ENCODE measurements at places on chromosomes 4 and X.

- DNase-seq = no peak
These were observed 65.7 kb upstream of the ARHGAP24 start for GRCh38 chr4:85409251-85409650.

DNA sequence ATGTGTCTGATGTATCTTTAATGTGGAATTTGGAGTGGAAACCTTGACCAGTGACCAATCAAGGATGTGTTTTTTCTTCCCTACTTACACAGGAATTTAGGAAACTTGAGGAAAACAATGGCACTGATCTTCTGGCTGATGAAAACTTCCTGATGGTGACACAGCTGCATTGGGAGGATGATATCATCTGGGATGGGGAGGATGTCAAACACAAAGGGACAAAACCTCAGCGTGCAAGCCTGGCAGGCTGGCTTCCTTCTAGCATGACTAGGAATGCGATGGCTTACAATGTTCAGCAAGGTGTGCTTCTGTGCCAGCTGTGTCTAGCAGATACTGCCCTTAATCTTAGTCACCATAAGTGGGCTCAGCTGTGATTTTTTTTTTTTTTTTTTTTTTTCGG, 12.6 kb downstream of the TAF1 start:
- DNase-seq = no peak

DNA sequence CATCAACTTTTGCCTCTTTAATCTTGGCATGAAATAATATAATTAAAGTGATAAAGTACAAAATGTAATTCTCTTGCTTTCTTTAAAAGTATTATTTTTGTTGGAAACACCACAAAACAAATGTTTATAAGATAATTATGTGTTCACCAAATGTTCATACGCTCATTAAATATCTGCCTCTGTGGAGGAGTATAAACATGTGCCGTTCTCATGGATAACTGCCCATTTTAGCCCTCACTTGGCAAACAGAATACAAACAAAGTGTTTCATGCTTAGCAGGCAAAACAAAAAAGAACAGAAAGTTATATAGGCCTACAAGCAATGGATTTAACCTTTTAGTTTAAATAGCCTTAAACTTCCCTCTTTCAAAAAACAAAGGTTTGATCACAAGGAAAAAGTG, 800.5 kb upstream of the DIAPH2 start:
- DNase-seq = no peak

DNA sequence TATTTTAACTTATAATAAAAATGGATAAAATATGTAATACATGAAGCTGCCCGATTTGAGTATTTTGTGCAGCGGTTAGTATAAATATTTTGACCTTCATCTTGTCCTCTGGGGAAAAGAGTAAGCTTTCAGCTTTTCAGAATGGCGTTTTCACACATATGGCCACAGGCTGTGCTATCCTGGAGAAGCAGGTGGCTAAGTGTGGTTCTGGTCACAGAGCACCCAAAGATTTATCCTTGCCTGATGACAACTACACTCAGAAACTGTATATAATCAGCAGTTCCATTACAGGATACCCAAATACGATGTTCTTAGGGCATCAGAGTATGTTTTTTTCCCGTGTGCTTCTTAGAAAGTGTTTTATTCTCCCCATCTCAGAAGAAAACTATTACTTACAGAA, 42.3 kb upstream of the ANK2 start:
- no peak for DNase-seq

DNA sequence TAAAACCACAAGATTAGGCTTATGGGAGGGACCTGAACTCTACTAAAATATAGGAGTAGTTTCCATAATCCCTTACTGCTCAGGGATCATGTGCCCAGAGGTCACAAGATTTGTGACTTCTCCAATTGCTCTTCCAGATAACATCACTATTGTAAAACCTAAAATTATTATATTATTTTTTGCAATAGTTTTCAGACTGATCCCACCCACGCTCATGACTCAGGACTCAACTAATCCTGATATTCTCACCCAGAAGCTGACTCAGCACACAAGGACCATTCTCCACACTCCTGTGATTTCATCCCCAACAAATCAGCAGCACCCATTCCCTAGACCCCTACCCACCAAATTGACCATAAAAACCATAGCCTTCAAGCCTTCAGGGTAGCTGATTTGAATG, 24.0 kb upstream of the RPL34 start:
- DNase-seq = no peak

DNA sequence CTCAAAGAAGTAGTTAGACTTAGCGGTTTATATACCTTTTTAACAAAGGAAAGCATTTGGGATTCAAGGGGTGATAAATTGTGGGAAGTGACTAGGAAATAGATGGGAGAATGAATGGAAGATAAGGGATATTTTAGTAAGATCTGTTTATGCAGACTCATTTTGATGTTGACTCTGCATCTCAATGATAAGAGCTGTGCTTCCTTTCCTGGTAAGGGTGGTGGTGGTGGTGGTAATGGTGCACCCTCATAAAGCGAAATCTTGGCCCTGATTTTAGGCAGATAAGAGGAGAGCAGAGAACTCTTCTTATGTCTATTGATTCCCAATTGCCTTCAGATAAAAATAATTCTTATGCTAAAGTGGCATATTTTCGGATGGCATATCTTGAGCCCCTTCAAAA, 197.1 kb downstream of the SPRY1 start:
- no peak for DNase-seq

GRCh38 chr4:189060104-189060503, 880.6 kb upstream of the FRG1 start:
- no peak for DNase-seq

All from activated CD4-positive, alpha-beta T cell treated with anti-CD3 and anti-CD28 coated beads, Interleukin-2, amount 10 ng/mL, durations not matched to agents 24 days and 14 days (primary cell).